GM04504 (cell line): ENCODE measurements at places on chromosomes 11 and 22.

- no peak for DNase-seq
Observed at GRCh38 chr11:14973621-14974514, 1.7 kb upstream of the CALCA start.

DNA sequence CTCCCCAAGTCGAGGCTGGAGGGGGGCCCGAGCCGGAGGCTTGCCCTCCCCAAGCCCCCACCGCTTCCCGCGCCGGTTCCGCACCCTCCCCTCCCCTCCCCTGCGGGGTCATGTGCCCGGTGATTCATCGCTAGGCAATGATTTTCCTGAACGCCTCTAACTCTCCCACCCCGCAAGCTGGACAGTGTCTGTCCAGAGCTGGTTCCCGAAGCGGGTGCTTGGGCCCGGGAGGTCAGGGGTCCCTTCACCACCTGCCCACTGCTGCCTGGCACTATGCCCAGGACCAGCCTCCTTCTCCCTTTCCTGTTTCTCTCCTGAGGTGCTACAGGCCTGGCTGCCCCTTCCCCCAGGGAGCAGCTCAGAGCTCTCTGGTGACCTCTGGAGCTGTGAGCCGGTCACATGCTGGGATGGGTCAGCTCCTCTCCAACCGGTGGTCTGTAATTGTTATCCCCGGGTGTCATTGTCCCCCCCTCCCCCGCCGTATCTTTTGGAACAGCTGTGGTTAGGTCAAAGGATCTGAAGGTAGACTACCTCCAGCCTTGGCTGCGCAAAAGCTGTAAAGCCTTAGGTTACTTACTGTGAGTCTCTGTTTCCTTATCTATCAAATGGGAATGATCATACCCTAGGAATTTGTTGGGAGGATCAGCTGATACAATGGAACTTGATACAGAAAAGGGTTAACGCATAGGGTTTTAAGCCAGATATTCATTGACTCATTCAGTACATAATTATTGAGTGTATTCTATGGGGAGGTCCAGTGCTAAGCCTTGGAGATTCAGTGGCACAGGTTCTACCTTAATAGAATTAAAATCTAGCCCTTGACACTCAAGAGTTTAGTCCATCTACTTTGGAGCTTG lies 753 bp downstream of the STX3 start:
- peak; percentile 41 for DNase-seq

- DNase-seq: no peak
Observed at GRCh38 chr22:24185001-24185500, 3.8 kb downstream of the SUSD2 start.

DNA sequence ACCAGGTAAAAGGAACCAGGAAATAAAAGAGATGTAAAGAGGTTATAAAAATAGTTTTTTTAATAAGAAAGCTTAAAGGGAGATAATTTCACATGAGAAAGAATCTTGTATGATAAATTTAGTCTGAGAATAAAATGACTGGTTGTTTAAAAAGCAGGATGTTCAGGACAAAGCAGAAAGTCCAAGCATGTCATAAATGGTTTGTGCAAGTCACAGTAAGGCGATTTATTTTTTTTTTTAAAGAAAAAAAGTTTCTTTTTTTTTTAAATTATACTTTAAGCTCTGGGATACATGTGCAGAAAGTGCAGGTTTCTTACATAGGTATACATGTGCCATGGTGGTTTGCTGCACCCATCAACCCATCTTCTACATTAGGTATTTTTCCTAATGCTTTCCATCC lies 30.8 kb downstream of the GLYATL2 start:
- no peak for DNase-seq

DNA sequence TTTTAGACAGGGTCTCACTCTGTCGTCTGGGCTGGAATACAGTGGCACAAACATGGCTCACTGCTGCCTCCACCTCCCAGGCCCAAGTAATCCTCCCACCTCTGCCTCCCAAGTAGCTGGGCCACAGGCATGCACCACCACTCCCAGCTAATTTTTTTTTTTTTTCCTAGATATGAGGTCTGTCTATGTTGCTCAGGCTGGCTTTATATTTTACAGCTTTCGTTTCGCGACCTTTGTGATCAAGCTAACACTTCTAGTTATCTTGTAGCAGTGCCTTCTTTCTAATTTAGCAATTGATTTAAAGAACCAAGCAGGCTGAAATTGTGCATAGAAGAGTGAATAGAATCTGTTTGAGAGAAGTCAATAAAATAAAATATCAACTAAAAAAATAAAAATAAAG lies 11.3 kb downstream of the CKAP5 start:
- DNase-seq: no peak

DNA sequence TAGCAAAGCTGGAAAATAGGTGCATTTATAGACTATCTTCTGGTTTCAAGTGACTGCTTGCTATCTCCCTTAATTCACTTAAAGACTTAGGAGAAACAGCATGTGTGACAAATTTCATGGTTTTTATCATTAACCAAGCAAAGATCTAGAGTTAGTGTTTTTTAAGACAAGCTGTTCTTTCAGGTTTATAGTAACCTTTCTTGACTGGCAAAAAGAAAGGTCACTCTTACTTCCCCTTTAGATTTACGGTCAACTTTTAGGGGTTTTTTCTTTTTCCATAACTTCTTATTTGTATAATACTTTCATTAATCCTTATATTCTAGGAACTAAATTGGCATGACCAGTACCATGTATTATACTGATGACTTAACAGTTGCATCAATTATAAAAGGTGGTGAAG lies 46.6 kb downstream of the KDM2A start:
- no peak for DNase-seq

DNA sequence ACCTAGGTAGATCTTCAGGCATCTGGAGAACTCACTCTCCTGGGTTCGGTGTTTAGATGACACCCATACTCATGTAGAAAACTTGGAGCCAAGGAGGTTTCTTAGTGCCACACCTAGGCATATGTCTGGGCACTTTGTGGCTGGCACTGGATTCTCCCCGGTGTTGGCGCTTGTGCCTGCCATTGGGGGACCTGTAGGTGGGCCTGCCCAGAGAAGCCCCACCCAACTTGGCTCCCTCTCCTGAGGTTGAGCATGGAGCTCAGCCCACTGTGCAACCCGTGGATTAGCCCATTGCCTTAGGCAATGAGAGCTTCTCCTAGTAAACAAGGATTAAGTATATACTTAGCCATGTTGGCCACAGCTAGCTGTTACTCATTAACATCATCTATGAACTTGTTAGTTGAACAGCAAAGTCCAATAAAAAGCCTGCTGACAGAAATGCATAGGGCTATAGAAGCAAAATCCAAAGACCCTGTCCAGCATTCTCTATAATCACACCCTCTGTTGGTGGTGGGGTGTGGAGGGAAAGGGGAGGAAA lies 335.5 kb upstream of the CHORDC1 start:
- DNase-seq: no peak

DNA sequence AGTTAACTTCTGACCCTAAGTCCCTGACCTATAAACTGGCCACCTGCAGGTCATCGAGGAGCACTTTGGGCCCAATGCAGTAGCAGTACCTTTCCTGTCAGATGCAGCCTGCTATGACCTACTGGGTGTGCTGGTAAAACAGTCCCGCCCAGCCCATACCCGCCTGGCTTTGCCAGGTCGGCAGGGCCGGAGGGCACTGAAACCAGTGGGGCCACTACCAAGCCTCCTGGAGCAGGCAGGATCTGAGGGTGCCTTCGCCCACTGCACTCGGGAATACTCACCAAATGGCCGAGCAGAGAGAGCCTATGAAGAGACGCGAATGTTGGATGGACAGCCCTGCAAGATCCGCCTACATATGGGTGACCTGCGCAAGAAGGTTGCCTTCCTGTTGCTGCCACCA lies 4.4 kb downstream of the C11orf42 start:
- DNase-seq: no peak

- DNase-seq: no peak
Observed at GRCh38 chr11:129242855-129243254, 50.7 kb upstream of the ARHGAP32 start.
